ENCODE measurements at places on chromosomes 4 and X. TPM values are rescaled to one million over a fixed set of nuclear protein-coding genes. Genes with fewer than 3 reads are reported as not detected.

DNA sequence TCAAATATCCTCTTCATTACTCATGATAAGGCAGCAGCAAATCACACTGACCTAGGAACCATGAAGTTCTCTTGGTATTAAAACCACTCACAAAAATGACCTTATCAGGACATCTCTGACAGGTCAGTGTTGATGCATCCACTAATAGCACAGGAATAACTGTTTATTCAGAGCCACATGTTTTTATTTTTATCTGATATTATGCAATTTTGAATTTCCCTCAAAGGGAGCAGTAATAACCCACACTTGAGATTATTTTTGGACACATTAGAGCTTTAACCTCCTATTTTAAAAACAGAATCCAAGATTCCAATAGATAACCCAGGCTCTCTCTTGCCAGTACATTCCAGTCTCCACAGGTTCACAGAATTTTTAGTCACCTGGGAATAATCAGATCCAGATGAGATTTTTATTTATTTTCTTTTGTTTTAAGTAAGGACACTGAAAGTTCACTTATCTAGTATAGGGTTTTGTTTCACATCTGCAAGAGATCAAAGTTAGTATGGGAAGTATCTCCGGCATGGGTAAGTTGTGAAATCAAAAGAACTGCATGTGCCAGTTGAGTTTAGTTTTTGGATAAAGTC is 36.3 kb upstream of the MYOZ2 start:
- no peak for DNase-seq

- no peak for DNase-seq
Observed at GRCh38 chr4:15444879-15445547, 17.2 kb downstream of the C1QTNF7 start.

DNA sequence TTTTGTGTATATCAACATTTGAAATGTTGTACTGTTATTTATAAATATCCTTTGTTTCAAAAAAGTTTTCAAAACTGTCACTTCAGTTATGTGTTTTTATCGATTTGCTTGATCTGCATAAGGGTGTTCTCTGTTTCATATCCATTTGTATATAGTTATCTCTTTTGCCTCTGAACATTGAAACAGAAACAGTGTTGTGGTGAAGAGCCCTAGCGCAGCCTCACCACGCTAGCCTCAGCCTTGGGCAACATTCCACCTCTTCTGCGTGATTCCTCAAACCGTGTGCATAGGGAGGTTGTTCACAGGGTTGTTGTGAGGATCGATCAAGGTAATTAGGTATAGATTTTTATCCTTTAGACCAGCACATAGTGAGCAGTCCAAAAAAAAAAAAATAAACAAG is 287.0 kb upstream of the GALNT7 start:
- no peak for DNase-seq

DNA sequence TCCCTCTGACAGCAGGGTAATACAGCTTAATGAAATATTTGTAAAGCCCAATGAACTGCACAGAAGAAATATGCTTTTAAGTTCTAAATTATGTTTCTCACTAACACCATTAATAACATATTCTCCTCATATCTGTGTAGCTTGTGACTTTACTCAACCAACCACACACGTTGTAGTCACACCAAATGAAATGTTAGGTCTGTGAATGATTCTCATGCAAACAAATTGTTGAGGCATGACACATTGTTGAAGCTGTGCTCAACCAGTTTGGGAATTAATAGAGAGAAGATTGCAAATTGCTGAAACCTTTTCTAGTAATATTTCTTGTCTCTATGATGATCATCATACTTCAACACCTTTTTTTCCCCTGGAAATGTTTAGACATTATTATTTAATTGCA is 645.9 kb downstream of the PCDH7 start:
- DNase-seq = no peak

GRCh38 chrX:122572461-122572860 is 611.6 kb upstream of the GRIA3 start:
- DNase-seq = no peak

DNA sequence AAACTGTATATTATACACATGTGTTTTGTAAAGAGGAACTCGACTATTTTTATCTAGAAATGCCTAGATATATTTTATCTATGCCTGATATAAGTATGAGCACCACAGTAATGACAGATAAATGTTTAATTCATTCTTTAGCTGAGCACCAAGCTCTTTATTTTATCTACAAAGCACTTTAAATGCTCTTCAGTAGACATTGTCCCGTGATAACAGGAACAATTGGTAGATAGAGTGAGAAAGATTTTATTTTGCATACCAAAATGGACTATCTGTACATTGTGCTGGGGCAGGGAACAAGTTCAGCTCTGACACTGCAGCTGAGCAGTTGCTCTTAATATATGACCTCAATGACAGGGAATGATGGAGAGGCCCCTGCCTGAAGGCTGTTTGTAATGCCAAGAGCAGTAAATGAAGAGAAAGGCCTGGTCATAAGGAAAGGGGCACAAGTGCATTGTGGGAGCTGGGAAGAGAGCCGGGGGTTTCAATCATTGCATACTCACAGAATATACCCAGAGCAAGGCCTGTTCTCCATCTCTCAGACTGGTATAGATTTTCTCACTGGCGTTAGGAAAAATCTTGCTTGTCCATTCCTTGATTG is 57.3 kb downstream of the SEPTIN11 start:
- DNase-seq = no peak

DNA sequence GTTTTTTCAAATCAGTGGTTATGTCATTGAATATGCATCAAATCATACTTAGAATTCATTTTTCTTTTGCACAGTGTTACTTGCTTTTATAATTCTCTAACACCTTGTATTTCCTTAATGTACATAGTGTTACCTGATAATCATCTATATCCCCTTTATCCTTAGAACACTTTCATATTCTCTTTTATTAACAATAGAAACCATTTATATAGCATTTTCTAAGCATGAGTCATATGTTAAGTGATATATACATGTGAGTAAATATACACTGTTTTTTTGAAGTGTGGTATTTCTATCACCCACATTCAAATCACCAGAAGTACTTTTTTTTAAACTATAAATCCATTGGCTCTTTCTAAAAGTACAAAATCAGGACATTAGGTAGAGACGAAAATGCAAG is 15.3 kb downstream of the EPHA5 start:
- DNase-seq = no peak

- DNase-seq = no peak
Observed at GRCh38 chrX:99383786-99384185, 1026.3 kb downstream of the PCDH19 start.

- DNase-seq = no peak
Observed at GRCh38 chrX:25968920-25969319, 169.2 kb upstream of the MAGEB18 start.

GRCh38 chrX:155070038-155070437 is 898 bp downstream of the CMC4 start:
- DNase-seq = no peak

DNA sequence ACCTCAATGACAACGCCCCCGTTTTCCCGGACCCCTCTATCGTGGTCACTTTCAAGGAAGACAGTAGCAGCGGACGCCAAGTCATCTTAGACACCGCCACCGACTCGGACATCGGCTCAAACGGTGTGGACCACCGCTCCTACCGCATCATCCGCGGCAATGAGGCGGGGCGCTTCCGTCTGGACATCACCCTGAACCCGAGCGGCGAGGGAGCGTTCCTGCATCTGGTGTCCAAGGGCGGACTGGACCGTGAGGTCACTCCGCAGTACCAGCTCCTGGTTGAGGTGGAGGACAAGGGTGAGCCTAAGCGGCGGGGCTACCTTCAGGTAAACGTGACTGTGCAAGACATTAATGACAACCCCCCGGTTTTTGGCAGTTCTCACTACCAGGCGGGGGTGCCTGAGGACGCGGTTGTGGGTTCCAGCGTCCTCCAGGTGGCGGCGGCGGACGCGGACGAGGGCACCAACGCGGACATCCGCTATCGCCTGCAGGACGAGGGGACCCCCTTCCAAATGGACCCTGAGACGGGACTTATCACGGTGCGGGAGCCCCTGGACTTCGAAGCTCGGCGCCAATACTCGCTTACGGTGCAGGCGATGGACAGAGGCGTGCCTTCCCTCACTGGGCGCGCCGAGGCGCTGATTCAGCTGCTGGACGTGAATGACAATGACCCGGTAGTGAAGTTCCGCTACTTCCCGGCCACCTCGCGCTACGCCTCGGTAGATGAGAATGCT is 2.2 kb downstream of the FAT4 start:
- peak; percentile 44 for DNase-seq

GRCh38 chrX:21744721-21745120 is 13.2 kb downstream of the SMPX start:
- no peak for DNase-seq

DNA sequence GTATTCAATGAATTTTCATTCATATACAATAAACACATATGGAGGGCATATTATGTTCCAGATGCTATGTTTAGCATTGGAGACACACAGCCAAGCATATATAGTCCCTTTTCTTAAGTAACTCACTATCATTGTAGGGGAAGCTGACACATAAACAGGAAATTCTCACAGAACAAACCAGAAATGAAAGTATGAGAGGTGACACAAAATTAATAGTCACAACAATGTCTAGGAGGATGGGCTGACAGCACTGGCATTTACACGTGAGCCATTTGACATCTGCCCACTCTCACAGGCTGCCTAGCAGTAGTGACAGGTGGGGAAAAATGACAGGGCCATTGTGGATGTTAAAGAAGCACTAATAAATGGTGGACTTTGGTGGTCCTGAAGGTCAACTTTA is 2.6 kb upstream of the CNOT6L start:
- DNase-seq = no peak

DNA sequence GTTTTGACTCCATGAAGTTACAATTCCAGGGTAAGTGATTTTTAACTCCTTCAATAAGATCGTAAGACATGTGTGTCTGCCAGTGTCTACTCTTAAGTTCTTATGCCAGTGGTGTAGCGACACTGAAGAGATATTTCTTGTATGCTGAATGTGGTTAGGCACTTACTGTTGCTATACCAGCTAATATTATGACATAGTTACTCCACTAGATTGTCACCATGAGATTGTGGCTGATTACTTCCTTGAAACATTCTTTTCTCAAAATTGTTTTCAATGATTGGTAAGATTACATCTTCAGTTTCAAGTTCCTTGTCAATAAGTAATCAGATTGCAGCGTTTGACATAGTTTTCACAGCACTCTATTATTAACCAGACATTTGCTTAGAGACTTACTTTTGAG is 60.6 kb upstream of the PAGE5 start:
- no peak for DNase-seq

DNA sequence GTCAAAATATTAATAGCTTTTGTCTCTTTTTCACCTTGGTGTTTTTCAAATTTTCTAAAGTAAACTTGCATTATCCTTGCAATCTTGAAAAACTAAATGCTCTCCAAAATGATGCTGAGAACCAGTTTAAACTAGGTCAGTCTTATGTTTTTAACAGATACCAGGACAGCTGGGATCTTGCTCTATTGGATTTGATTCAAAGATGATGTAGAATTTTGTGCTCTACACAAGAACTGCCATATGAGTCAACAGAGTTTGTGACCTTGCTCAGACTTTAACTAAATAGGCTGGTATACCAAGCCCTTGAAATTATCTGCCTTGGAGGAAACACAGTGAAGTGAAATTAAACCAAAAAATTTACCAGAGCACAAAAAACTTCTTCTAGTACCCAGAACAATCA is 991.1 kb downstream of the STPG2 start:
- no peak for DNase-seq

Gene UCP1
- total RNA-seq = not detected

Gene PKD2
- total RNA-seq = 7.1 TPM

Gene GRPEL1
- total RNA-seq = 60.7 TPM

Gene TRIM61
- 1.1 TPM for total RNA-seq

Gene PABPC1L2A
- total RNA-seq = not detected

Gene LGI2
- total RNA-seq = not detected

Gene ADGRL3
- total RNA-seq = not detected

Gene TBX22
- total RNA-seq = not detected

Gene SOD3
- total RNA-seq = not detected

Measured in activated naive CD4-positive, alpha-beta T cell treated with anti-CD3 and anti-CD28 coated beads, Interleukin-2, amount 50 U/mL, for 72 hours (primary cell).